ENCODE measurements at places on chromosomes 12 and 14. TPM values are rescaled to one million over a fixed set of nuclear protein-coding genes. Genes with fewer than 3 reads are reported as not detected.

Gene OASL
- total RNA-seq, result 0.75 TPM

Gene RFX4
- not detected for total RNA-seq

Gene BEGAIN
- total RNA-seq, result 7.1 TPM

Gene CMA1
- 8.0 TPM for total RNA-seq

Gene LRRC10
- total RNA-seq, result not detected

Gene KRT2
- not detected for total RNA-seq

All from esophagus muscularis mucosa (tissue), 4 donors.